ENCODE measurements at places on chromosomes 11 and 22. TPM values are rescaled to one million over a fixed set of nuclear protein-coding genes. Genes with fewer than 3 reads are reported as not detected.

FDX1 gene
- 12.7 TPM for total RNA-seq

EFEMP2 gene
- total RNA-seq = 0.96 TPM

CTSC gene
- 67.2 TPM for total RNA-seq

OR52I2 gene
- not detected for total RNA-seq

RBFOX2 gene
- total RNA-seq = 37.3 TPM

ARHGAP8 gene
- total RNA-seq = 1.8 TPM

YAP1 gene
- 40.7 TPM for total RNA-seq

SPTBN2 gene
- 8.2 TPM for total RNA-seq

PANX3 gene
- not detected for total RNA-seq

TRIM29 gene
- total RNA-seq = 6.2 TPM

CD151 gene
- total RNA-seq = 795 TPM

BAIAP2L2 gene
- total RNA-seq = 4.4 TPM

ME3 gene
- 14.1 TPM for total RNA-seq

TTC36 gene
- 0.16 TPM for total RNA-seq

SLC22A12 gene
- not detected for total RNA-seq

APLNR gene
- total RNA-seq = not detected

PRR33 gene
- total RNA-seq = not detected

CD248 gene
- not detected for total RNA-seq

LDHAL6A gene
- total RNA-seq = not detected

MS4A3 gene
- total RNA-seq = not detected

ARHGAP42 gene
- 6.3 TPM for total RNA-seq

OR6A2 gene
- not detected for total RNA-seq

TESMIN gene
- 6.8 TPM for total RNA-seq

STK33 gene
- total RNA-seq = 5.2 TPM

TMEM45B gene
- total RNA-seq = not detected

ZBTB16 gene
- not detected for total RNA-seq

RBM4B gene
- 22.9 TPM for total RNA-seq

LRFN4 gene
- 62.6 TPM for total RNA-seq

OR8G5 gene
- not detected for total RNA-seq

GNAZ gene
- 2.7 TPM for total RNA-seq

CDC42EP1 gene
- 36.1 TPM for total RNA-seq

GNG3 gene
- total RNA-seq = not detected

ARHGAP32 gene
- total RNA-seq = 3.6 TPM

MYO18B gene
- not detected for total RNA-seq

DENND6B gene
- 2.8 TPM for total RNA-seq

CD3E gene
- not detected for total RNA-seq

APOL2 gene
- 29.7 TPM for total RNA-seq

SLC22A8 gene
- not detected for total RNA-seq

MALAT1 gene
- 39.4 TPM for total RNA-seq

UPB1 gene
- not detected for total RNA-seq

CNIH2 gene
- total RNA-seq = 2.1 TPM

SAA1 gene
- not detected for total RNA-seq

WT1 gene
- 5.9 TPM for total RNA-seq

OOSP4B gene
- not detected for total RNA-seq

MMP10 gene
- total RNA-seq = 0.95 TPM

UBQLNL gene
- not detected for total RNA-seq

CFAP300 gene
- total RNA-seq = 5.9 TPM

UPK3A gene
- total RNA-seq = not detected
